ENCODE measurements at places on chromosomes 5 and 9.

- DNase-seq: no peak
Measured at GRCh38 chr5:54518818-54519508, 1.4 kb downstream of the SNX18 start.

DNA sequence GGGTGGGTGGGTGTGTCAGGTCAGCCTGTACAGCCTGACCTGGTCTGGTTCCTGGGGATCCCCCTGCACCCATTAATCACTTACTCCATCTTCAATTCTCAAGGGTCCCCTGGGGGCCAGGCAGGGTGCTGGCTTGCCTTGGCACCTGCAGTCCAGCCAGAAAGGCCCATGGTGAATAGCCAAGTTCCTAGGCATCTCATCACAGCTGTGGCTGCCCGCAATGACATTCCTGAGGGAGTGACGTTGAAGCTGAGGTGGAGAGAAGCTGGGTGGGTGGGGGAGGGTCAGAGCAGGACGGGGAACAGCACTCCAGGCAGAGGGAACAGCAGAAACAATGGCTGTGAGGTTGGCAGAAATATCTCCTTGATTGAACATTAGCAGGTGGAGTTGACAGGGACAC, 10.6 kb downstream of the HMCN2 start:
- no peak for DNase-seq

DNA sequence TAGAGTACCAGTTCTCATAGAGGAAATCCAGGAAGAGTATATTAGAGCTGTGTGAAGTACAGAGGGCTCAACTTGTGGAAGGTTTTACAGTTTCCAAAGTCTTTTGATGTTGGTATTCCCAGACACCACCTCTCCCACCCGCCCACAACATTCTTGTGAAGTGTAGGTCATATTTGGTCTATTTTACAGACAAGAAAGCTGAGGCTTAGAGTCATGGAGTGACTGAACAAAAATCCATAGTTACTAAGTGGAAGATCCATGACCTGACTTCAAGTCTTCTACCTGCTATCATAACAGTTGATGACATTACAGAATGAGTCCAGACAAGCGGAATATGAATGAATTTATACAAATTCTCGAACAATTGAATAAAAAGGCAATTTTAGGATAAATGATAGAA, 187.1 kb upstream of the RPS23 start:
- DNase-seq: no peak

DNA sequence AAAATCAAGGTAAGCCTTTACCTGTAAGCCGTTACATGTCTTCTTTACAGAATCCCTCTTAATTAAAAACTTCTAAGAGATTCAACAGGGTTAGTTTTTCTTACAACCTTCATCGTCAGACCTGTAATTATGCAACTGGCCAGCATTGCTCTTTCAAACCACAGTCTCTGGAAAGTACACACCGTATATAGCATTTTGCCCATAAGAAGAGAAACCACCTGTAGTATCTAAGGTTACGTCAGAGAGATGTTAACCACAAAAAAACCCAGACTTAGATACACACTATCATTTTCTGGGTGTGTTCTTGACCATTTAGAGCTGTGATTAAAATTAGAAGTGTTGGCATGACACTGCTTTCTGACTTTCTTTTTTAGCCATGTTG, 140.0 kb downstream of the MUSK start:
- no peak for DNase-seq

DNA sequence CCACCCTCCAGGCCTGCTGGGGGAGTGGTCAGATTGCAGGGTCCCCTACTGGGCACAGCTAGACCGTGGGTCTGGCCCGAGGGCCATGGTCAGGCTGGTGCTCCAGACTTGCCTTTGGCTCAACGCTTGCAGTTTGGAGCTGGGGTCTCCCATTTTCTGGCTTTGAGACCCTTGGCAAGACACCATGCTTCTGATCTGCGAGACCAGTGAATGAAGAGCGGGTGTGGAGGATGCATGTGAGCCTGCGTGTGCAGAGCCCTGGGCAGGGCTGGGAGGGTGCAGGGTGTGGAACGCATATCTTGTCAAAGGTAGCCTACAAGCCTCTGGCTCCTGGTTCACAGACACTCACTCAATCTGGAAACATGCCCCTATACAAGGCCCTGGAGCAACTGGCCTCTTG, 6.1 kb upstream of the MRNIP start:
- no peak for DNase-seq

Data from stimulated activated CD4-positive, alpha-beta T cell treated with anti-CD3 and anti-CD28 coated beads, Interleukin-4, amount 100 ng/mL, for 48 hours (primary cell).